ENCODE measurements at places on chromosomes 12 and 14. TPM values are rescaled to one million over a fixed set of nuclear protein-coding genes. Genes with fewer than 3 reads are reported as not detected.

DNA sequence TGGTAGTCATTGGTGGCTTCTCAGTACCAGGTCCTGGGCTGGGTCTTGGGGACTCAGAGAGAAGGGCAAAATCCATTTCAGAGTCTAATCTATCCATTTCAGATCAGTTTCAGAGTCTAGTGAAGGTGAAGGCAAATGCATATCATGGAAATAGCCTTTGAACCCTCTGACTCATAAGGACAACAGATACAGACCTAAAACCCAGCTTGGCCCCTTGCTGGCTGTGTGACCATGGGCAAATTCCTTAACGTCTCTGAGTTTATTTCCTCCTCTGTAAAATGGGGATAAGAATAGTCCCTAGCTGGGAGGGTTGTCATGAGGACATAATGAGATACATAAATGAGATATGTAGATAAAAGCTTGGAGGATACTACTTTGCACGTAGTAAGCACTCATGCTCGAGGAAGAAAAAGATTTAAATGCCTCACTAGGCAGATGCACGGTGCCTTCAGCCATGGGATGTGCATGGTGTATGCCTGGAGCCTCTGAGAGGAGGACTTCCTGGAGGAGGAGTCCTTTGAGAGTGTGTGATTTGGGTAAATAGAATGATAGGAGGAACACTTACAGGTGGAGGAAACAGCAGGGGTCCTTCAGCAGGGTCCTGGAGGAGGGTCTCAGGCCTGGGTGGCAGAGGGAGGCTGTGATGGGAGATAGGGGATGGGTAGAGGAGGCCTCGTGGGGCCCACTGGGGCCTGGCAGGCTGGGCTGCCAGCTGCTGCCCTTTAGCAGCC is 8.0 kb downstream of the DTX1 start:
- DNase-seq: no peak

DNA sequence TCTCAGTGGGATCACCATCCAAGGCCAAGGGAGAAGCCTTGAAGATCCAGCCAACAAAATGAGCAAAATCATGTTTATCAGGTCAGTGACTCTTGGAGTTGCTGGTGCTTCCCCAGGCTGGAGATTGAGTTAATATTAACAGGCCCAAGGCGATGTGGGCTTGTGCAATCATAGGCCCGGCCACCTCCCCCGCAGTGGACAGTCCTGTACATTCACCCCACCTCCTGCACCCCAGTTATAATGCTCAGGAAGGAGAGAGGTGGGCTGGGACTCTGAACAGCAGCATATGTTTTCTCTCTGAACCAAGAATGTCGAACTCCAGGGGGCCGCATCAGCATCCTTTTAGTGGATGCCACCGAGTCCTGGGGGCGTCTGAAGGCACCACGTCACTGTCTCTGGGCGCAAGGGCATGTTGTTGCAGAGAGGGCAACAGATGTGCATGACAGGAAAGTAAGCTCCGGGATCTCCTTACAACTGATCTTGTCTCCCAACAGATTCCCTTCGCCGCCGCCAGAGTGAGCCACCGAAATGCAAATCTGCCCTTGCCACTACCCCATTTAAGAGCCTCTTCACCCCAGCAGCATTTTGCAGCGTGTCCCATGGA is 32.2 kb upstream of the SERPINA6 start:
- DNase-seq: peak; percentile 12

GRCh38 chr14:66105815-66106214 is 380.4 kb upstream of the CCDC196 start:
- peak; percentile 54 for DNase-seq

DNA sequence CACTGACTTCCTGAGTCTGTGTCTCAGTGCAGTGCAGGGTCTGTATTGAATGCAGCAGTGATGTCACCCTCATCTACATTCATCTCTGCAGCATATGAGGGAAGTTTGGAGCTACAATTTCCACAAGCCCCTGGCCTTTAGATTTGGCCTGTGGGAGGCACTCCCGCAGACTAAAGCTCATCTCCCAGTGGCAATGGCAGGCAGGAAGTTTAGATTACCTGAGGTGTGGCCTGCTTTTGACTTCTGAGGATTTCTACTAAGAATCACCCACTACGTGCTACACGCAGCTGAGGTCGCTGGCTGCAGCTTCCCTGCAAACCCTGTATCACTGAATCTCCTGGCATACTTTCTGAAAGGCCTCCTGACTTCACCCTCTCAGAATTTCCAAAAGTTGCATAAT is 202.2 kb upstream of the PRKD1 start:
- DNase-seq: no peak

- no peak for DNase-seq
Measured at GRCh38 chr14:90375934-90376333, 20.9 kb upstream of the CALM1 start.

AICDA gene
- not detected for total RNA-seq

GXYLT1 gene
- 5.1 TPM for total RNA-seq

DNA sequence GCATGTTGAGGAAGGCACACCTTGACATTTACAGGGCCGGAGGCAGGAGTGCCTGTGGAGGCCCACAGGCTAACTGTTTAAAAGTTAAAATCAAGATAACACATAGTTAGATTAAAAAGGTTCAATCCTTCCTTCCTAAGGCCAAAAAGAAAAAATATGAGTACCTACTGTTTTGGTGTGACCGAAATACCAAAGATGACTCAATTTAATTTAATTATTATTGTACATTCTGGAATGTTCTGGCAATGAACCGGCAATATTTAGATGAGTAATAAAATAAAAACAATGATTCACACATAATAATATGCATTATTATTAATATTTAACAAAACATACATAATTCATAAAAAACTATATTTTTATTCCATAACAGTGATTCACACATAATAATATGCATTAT is 136.8 kb upstream of the NTF3 start:
- DNase-seq: no peak

RNASE4 gene
- total RNA-seq: 8.5 TPM

DNA sequence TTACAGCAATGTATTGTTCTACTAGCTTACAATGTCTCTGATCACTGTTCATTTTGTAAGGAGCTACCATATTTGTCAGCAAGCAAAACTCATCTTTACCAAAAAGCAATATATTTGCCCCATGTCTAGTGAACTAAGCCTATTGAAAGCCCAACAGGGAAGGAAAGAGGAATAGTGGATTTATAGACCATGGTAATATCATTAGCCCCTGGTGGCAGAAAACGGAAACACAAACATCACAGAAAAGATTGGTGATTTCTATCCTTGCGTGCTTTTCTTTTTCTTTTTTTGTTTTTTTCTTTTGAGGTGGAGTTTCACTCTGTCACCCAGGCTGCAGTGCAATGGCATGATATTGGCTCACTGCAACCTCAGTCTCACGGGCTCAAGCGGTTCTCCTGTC is 1562.4 kb upstream of the TMEM132C start:
- DNase-seq: peak; percentile 11

- peak; percentile 29 for DNase-seq
Measured at GRCh38 chr12:122835750-122836026, 431 bp downstream of the HIP1R start.

GLT8D2 gene
- 1.6 TPM for total RNA-seq

OR10A7 gene
- not detected for total RNA-seq

DNA sequence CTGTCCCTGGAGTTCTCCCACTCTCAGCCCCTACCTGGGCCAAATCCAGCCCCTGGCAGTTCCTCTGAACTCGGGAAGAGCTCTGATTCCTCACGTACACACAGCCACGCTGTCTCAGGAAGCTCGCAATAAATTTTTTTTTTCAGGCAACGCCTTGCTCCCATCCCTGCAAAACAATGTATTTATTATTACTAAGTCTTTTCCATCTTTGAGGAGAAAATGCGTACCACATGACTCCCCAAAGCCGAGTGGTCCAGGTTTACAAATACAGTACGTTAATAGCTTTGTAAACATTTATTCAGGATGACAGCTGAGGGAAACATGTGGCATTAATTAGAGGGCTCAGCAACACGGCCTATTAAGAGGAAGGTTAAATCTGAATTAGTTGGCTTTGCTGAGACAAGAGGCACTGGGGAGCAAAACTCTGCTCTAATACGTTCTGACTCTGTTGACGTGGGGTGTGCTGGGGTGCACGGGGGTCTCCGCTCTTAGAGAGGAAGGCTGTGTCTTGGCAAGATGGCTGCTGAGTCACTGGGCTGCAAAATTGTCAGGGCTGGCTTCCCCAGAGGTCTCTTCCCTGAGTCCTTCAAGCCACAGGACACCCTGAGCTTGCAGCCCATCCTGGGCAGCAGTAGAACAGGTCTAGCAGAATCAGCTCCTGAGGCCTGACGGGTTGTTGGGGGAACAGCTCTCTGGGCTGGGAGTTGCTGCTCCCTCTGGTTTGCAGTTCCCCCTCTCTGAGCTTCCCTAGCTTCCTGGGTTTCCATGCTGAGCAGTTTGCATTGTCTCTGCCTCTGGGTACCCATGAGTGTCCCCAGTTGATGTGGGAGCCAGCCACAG is 185.2 kb upstream of the TBX3 start:
- DNase-seq: peak; percentile 42

CIROP gene
- total RNA-seq: not detected

TAS2R8 gene
- not detected for total RNA-seq

- no peak for DNase-seq
Measured at GRCh38 chr14:24072436-24072835, 1.1 kb downstream of the CPNE6 start.

DNA sequence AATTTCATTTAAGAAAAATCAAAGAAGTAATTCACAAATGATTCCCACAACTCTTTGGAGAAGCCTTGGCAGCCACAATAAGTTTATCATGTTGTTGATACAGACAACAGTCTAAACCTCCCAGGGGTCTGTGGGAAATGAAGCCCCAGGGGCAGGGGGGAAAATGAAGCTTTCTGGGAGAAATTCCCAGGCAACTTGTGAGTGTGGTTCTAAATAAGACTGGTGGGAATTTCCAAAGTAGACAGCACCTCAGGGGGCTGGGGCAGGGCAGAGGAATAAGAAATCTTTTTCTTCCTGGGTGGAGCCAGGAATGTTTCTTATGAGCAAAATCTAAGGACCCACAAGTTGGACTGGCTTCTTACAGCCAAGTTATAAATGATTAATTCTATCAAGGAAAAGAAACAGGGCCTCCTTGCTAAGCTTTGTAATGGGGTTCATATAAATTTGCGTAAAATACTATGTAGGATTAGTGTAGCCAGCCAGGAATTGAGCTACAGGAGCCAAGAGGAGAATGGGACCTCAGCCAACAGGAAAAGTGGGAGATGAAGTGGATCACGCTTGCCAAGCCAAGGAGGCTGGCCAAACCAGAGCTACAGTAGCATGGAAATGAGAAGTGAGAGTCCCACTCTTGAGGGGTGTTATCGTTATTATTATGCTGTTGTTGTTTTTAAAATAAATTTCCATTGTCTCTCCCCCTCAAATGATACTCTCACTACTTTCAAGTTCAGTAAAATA is 182.9 kb upstream of the FAR2 start:
- no peak for DNase-seq

GRCh38 chr12:2294651-2295475 is 242.1 kb downstream of the CACNA1C start:
- DNase-seq: no peak

SPIC gene
- total RNA-seq: not detected

GRCh38 chr14:37247791-37248461 is 50.2 kb downstream of the MIPOL1 start:
- DNase-seq: no peak

- DNase-seq: peak; percentile 66
Measured at GRCh38 chr12:132161036-132161781, 17.0 kb downstream of the NOC4L start.

GRCh38 chr12:56884421-56884820 is 49.8 kb downstream of the SDR9C7 start:
- peak; percentile 39 for DNase-seq

DNA sequence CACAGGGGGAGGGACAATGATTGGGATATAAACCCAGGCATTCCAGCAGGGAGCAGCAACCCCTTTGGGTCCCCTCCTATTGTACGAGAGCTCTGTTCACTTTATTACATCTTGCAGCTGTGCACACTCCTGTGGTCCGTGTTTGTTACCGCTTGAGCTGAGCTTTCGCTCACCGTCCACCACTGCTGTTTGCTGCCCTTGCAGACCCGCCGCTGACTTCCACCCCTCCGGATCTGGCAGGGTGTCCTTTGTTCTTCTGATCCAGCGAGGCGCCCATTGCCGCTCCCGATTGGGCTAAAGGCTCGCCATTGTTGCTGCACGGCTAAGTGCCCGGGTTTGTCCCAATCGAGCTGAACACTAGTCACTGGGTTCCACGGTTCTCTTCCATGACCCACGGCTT is 64.1 kb downstream of the E2F7 start:
- no peak for DNase-seq

DNA sequence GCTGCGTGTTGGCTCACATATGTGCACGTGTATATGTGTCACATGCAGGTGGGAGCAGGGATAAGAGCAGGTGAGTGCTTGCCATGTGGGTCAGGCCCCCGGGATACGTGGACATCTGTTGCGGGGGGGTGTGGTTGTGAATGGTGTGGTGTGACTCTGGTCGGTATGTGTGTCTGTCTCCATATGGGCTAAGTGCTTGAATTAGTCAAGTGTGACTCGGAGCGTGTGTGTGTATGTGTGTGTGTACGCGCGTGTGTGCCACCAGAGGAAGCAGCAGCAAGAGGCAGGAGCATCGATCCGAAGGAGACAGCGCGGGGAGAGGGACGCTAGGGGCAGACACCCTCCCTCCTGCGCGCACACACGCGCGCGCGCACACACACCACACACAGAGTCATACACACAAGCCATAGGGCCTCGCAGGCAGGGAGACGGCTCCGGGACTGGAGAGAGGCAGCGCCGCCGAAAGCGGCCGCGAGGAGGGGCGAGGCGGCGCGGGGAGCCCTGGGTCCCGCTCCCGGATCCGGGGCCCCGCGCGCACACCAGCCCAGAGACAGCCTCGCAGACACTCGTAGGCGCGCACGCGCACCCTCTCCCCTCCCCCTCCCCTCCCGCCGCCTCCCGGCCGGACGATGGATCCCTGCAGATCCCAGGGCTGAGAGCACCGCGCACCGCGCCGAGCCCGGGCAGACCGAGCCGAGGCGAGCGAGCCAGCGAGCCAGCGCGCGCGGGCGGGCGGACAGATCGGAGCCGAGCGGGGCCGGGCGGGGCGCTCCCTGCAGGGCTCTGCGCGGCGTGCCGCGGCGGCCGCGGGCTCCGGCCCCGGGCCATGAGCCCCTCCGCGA is at the start of gene ASIC1:
TSS of gene ASIC1 (plus strand) at position 597 of the 842 bp plus-strand sequence. CDS start 1,171 bp downstream, outside the sequence.
- DNase-seq: peak; percentile 64

GRCh38 chr14:68506021-68506644 is 286.7 kb downstream of the ZFP36L1 start:
- DNase-seq: peak; percentile 71

DNA sequence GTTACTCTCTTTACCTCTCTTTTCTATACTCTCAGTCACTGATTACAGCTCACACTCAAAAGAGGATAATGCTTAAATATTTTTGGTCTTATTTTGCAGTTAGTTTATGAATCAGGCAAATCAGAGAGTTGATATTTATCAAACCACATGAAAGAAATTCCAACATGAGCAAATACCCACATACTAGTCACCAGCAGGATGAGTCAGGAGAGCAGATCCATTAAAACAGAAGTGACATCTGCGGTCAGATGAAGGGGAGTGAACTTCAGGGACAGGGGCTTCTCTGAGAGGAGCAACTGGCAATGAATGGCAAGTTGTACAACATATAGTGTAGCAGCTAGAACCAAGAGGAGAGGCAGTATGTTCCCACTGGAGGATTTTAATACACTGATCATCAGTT is 258.7 kb downstream of the SYT10 start:
- peak; percentile 92 for DNase-seq

TBC1D30 gene
- total RNA-seq: 16.8 TPM

CCDC59 gene
- 70.1 TPM for total RNA-seq

GRCh38 chr12:85569261-85569660 is 266.9 kb downstream of the RASSF9 start:
- DNase-seq: no peak

- DNase-seq: no peak
Measured at GRCh38 chr14:103209506-103209905, 86.2 kb downstream of the TNFAIP2 start.

GRCh38 chr12:82090165-82090564 is 268.0 kb downstream of the CCDC59 start:
- peak; percentile 1 for DNase-seq

GRCh38 chr12:130026608-130027176 is 122.9 kb upstream of the TMEM132D start:
- peak; percentile 54 for DNase-seq

All from PC-3 (cell line).